ENCODE measurements at places on chromosomes 3 and 15. TPM values are rescaled to one million over a fixed set of nuclear protein-coding genes. Genes with fewer than 3 reads are reported as not detected.

The CXCR6 gene
- total RNA-seq, result 14.7 TPM

The GOLGA8O gene
- not detected for total RNA-seq

The UTS2B gene
- total RNA-seq, result not detected

The CLDN16 gene
- total RNA-seq, result not detected

The GPR27 gene
- 0.42 TPM for total RNA-seq

The SKOR1 gene
- total RNA-seq, result 0.96 TPM

The LDHAL6B gene
- total RNA-seq, result not detected

DNA sequence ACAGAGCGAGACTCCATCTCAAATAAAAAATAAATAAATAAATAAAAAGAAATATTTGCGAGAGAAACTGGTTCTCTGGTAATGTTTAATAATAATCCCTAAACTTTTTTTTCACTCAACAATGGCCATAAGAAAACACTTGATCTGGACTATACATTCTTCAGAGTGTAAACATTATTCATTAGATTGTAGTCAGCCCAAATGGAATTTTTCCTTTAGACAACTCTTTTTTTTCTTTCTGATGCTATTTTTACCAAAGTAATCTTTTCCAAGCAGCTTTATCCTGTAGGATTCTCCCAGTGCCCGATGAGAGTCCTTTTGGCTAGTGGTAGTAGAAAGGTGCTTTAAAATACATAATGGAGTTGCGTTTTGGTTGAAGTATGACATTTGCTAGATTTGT lies 90.4 kb downstream of the NEDD4 start:
- no peaks in the 10 kb centered on the region for H3K27me3 ChIP-seq
- no peak overlapping the region for H3K4me3 ChIP-seq

GRCh38 chr3:30476368-30477084 lies 129.9 kb upstream of the TGFBR2 start:
- H3K27me3 ChIP-seq, result no peaks in the 10 kb centered on the region
- H3K4me3 ChIP-seq, result no peak overlapping the region
- no peak for DNase-seq
- H3K36me3 ChIP-seq, result no peaks in the 10 kb centered on the region

DNA sequence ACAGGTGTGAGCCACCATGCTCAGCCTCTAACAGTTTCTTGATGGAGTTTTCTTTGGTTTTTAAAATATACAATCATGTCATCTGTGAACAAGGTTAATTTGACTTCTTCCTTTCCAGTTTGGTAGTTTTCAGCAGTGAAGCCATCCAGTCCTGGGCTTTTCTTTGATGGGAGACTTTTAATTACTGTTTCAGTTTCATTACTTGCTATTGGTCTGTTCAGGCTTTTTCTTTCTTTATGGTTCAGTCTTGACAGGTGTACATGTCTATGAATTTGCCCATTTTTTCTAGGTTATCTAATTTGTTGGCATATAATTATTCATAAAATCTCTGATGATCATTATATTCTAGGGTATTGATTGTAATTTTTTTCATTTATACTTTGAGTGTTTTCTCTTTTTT lies 36.8 kb downstream of the PFN2 start:
- H3K4me3 ChIP-seq, result no peak overlapping the region
- DNase-seq, result no peak
- H3K36me3 ChIP-seq, result no peaks in the 10 kb centered on the region
- no peak overlapping the region for H3K27ac ChIP-seq
- no peaks in the 10 kb centered on the region for H3K27me3 ChIP-seq

All from T-cell (primary cell).